ENCODE measurements at places on chromosomes 3 and 15.

DNA sequence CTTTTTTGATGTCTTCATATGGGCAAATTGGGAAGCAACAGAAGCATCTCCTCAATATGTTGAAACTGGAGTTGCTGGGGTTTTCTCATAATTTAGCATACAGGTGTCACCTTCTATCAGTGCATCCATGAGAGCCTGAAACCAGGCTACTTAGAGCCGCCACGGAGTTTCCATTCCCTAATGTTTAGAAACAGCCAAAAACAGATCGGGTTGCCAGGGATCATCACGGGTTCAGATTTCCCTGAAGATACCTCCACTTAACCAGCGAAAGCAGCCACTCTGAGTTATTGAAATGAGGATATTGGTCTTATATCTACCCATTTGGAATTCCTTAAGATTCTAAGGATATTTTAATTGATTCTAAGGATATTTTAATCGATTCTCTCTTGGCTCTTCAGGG, 14.5 kb downstream of the TERB2 start:
- DNase-seq = no peak

- DNase-seq = no peak
Observed at GRCh38 chr3:61807865-61808276, 246.5 kb downstream of the PTPRG start.

DNA sequence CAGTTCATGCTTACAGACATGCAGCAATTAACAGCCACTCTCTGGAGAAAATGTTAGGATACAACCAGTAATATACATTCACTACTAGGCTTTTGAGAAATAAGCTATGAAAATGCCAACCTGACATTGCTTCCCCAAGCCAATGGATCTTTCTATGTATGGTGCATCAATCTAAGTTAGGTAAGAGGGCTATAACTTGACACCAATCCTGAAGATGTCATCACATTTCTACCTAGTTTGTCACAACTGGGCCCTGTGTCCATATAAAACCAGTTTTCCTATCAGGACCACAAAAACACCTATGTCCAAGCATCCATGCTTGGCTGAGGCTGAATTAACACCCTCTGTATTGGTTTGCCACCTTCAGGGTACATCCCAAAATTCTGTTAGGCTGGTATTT, 13.8 kb upstream of the GPX1 start:
- DNase-seq = no peak

GRCh38 chr3:43699864-43700263, 9.1 kb downstream of the ABHD5 start:
- no peak for DNase-seq

GRCh38 chr3:63900459-63900858, 11.7 kb downstream of the SCAANT1 start:
- no peak for DNase-seq

DNA sequence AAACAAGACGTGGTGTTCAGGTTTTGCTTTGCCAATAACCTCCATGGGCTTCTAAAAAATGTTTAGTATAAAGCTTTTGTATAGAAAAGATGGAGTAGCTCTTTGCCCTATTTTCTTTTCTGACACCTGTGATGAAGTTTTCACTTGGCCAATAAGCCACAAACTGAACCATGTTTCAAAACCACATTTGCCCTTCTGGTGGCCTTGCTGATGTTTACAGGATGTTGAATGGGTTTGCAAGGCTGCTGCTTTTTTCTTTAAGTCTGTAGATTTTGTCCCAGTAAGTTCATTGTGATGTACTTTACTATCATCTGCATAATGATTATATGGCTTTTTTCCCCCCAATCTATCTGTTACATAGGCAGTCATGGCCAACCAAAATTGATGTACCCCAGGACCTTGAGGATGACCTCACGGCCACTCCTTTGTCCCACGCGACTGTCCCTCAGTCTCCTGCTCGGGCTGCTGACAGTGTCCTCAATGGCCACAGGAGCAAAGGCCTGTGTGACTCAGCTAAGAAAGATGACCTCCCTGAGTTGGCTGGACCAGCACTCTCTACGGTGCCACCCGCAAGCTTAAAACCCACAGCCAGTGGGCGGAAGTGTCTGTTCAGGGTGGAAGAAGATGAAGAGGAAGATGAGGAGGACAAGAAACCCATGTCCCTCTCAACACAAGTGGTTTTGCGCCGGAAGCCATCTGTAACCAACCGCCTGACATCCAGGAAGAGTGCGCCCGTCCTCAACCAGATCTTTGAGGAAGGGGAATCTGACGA, 60.8 kb downstream of the SNRK start:
- DNase-seq = no peak

DNA sequence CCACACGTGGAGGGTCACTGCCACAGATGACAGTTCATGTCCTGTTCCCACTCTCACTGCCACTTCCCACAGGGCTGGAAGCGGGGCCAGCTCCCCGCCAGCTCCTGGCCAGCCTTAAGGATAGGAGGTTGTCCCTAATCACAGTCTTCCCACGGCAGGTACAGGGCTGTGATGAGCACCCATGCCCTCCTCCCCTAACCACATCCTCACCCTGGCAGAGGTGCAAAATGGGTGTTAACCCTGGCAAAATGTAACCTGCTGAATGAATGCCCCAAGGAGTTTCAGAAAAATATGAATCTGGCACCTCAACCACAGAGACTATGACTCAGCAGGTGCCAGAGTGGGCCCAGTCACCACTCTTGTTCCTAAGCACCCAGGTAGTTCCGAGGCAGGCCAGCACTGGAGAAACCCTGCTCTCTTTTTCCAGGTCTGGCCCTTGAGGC, 185.1 kb upstream of the TPM1 start:
- no peak for DNase-seq

DNA sequence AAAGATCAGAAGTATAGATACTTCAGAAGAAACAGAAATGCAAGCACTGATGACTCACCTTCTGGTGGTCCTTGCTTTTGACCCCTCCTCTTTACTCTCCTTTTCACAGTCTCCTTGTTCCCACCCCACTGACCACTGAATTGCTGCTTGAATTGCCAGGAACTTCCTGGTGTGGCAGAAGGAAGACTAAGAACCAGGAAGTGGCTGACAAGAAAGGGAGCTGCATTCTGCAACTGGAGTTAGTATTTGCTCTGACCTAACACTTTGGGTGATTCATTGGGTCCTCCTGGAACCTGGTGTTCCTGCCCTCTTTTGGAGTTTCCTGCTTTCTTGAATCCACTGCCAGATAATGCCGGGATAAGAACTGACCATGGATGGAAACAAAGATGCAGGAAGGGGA, 23.0 kb downstream of the KY start:
- DNase-seq = no peak

GRCh38 chr3:107461721-107462120, 61.0 kb upstream of the BBX start:
- no peak for DNase-seq

DNA sequence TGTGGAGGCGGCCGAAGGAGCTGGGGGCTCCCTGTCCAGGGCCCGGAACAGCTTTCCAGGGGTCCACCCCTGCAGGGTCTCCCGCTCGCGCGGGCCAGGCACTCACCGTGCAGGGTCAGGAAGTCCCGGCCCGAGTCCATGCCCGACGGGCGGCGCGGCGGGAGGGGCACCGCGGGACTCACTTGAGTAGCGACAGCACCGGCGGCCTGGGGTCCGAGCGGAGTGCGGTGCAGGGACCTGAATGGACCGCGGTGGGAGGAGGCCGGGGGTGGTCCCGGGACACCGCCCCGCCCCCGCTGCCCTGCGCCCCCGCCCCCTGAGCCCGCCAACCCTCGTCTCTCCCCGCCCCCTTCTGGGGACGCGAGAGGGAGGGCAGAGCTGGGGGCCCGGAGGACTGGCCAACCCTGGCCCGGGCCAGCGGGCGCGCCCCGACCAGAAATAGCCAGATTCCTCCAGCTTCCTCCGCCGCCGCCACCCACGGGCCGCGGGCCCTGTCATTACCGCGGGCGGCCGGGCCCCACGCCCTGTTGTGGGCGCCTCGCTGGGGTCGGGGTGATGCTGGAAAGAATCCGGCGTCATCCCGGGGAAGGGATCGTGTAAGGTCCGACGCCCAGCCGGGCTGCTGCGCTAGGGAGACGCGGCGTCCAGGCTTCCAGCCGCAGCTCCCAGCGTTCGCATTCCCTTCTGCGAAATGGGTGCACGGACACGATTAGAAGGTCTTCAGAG, at the start of gene PLCD1:
Gene PLCD1 (minus strand): TSS at position 243 of the 726 bp plus-strand sequence. CDS start 103 bp downstream, at position 140.
- no peak for DNase-seq

DNA sequence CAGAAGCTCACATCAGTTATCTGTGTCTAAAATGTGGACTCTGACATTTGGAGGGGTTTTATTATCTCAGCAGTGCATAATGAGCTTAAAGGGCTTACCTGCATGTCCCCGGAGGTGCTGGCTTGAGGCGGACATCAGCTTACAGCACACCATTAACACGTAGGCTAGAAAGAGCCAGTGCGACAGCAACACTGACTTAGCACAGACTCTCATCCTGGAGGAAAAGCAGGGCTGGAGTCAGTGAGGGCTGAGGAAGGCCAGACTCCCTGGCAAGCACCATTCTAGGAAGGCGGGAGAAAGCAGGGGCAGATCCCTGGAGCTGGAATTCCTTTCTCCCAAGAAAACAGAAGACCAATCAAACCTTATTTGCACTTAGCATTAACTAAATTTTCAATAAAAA, 51.7 kb downstream of the TAFA4 start:
- DNase-seq = no peak

DNA sequence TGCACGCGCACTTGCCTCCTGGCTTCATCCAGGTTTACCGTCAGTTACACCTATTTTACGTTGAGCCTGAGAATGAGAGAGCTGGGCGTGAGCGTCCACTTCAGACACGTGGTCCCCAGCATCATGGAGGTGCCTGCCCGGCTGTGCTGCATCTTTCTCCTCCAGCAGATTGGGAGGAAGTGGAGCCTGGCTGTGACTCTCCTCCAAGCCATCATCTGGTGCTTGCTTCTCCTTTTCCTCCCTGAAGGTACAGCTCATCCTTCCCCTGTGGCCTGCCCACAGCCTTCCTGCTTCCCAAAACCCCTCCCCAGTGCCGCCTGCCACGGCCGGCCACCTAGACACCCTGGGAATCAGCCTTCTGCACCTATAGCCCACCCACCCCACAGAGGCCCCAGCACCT, 31.6 kb downstream of the SLC22A14 start:
- DNase-seq = no peak

GRCh38 chr15:71888797-71889196, 78.4 kb downstream of the NR2E3 start:
- no peak for DNase-seq

- DNase-seq = no peak
Observed at GRCh38 chr15:76134537-76134936, 74.8 kb downstream of the TMEM266 start.

DNA sequence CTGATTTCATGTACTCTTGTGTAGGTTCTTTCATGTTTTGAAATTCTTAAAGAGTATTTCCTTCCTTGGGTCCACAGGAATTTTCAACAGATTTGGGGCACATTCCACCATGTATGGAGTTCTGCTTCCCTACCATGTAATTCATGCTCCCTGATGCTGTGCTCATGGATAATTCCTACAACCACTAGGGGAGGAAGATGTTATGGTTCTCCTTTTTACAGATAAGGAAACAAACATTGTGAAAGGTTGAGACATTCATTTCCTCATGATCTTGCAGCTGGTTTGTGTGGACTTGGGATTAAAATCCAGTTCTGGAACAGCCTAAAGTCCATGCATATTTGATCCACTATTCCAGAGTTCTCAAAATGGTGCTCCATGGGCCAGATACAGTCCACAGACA, 174.9 kb upstream of the FRMD4B start:
- no peak for DNase-seq
